Vagina (tissue), 2 donors: ENCODE measurements at places on chromosomes 5 and 9. TPM values are rescaled to one million over a fixed set of nuclear protein-coding genes. Genes with fewer than 3 reads are reported as not detected.

Gene PCDHA4
- 2.0 TPM for total RNA-seq

Gene SH2D3C
- 19.6 TPM for total RNA-seq

Gene TAF11L5
- total RNA-seq: not detected

Gene NADK2
- total RNA-seq: 9.6 TPM

Gene CACFD1
- total RNA-seq: 9.1 TPM
